Occipital lobe (tissue), 3 donors: ENCODE measurements at places on chromosomes 1 and 21.

DNA sequence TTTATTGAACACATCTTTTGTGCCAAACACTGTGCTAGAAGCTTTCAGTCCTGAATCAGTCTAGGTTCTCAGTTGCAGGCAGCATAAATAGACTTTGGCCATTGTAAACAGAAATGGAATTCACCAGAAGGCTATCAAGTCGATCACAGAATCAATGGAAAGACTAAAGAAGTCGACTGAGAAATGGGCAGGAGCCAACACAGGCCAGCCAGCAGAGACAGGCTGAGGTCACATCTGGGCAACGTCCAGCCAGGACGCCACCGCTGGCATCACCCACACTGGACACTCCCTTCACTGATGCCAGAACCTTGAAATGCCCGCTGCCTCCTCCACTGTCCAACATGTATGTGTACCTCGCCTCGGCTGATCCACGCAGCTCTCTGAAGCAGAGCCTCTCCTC lies 5.5 kb upstream of the CNTN2 start:
- no peak for DNase-seq

DNA sequence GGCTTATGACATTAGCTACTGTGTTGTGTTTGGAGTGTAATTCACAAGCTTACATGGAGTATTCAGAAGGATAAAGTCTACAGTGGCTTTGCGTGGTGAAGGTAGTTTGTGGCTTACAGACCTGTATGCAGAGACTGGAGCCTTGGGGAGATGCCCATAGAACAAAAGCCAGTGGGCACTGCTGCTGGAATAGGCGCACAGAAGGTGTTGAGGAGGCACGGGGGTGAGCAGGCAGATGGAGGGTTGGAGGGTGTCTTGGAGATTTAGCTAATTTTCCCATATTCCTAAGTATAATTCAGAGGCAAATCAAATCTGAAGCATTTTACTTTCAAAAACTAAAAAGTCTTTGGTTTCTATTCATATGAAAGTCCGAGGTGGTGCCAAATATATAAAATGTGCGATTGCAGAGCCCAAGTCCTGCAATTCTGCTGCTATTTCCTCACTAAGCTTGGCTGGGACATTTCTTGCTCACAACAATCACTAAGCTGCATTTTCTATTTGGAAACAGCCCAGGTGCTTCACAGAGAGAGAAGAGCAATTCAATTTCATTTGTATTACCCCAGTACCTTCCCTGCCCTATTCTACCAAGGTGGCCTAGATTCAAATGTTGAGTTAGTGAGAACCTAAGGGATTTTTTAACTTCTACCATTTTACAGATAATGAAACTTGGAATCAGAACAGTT lies 48.5 kb downstream of the FH start:
- peak; percentile 6 for DNase-seq

DNA sequence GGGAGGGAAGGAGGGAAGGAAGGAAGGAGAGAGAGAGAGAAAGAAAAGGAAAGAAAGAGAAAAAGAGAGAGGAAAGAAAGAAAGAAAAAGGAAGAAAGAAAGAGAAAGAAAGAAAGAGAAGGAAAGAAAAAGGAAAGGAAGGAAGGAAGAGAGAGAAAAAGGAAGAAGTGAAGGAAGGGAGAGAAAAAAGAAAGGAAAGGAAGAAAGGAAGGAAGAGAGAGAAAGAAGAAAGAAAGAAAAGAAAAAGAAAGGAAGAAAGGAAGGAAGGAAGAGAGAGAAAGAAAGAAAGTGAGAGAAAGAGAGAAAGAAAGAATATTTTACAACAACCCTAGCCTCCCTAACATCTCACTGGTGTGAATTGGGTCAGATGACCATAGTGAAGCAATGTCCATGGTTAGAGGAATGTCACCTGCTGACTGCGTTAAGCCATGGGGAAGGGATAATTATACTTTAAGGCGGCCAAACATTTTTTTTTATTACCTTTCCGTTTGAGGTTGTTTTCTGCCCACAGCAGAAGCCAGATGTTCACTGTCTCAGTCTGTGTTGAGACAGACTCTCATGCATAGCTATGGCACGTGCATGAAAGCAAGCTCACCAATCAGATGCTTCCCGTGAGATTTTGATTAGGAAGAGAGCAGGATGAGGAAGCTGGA lies 76.4 kb downstream of the SNRPE start:
- DNase-seq = no peak

- DNase-seq = no peak
Measured at GRCh38 chr1:77467021-77467595, 185.3 kb downstream of the AK5 start.

GRCh38 chr1:160636076-160636475 lies 10.8 kb downstream of the SLAMF1 start:
- DNase-seq = no peak

- no peak for DNase-seq
Measured at GRCh38 chr1:147833231-147833860, 69.2 kb upstream of the GJA8 start.

GRCh38 chr1:36175137-36176095 lies 19.5 kb downstream of the MAP7D1 start:
- peak; percentile 69 for DNase-seq

- no peak for DNase-seq
Measured at GRCh38 chr1:170978371-170978910, 43.1 kb downstream of the MROH9 start.

DNA sequence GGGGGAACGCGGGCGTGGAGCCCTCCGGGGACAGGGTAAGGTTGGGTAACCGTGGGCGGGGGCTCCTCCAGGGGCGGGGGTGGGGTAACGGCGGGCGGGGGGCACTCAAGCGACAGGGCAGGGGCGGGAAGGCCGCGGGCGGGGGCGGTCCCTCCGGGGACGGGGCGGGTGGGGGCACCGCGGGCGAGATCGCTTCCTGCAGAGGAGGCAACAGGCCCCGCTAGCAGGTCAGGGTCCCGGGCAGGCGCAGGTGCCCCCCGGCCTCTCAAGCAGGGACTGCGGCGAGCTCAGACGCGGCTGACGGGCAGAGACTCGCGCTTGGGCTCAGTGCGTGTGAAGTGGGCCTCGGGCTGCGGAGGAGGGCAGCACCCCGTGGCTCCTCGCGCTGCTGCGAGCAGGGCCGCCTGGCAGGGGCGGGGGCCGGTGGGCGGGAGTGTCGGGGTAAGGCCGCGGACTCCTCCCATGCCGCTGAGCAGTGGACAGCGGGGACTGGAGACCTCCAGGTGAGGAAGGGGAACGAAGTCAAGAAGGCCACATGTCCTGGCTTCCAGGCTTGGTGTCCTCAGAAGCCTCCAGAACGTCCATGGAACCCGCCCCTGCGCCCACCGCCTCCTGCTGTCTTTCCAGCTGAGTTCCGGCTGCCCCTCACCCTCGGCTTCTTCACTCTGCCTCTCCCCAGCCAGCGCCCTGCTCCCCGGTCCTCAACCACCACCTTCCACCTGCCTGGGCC lies 627 bp upstream of the GNB1 start:
- DNase-seq = peak; percentile 83

DNA sequence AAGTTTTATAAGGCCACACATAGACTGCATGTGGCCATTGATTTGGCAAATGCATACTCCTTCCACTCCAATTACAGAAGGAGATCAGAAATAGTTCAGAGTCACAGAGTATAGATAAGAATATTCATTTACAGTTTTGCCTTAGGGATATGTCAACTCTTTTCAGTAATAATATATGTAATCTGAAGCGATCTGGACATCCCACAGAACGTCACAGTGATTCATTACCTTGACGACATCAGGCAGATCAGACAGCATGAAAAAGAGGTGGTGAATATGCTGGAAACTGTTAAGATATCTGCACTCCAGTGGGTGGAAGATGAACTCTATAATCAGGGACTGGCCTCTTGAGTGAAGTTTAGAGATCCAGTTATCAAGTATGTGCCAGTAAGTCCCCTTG lies 240.4 kb downstream of the DPYD start:
- DNase-seq = no peak

- no peak for DNase-seq
Measured at GRCh38 chr1:198030682-198031081, 113.5 kb downstream of the LHX9 start.

GRCh38 chr1:3775490-3776230 lies 3.1 kb downstream of the SMIM1 start:
- DNase-seq = no peak

GRCh38 chr1:45266151-45266801 lies 59.9 kb upstream of the ZSWIM5 start:
- no peak for DNase-seq

DNA sequence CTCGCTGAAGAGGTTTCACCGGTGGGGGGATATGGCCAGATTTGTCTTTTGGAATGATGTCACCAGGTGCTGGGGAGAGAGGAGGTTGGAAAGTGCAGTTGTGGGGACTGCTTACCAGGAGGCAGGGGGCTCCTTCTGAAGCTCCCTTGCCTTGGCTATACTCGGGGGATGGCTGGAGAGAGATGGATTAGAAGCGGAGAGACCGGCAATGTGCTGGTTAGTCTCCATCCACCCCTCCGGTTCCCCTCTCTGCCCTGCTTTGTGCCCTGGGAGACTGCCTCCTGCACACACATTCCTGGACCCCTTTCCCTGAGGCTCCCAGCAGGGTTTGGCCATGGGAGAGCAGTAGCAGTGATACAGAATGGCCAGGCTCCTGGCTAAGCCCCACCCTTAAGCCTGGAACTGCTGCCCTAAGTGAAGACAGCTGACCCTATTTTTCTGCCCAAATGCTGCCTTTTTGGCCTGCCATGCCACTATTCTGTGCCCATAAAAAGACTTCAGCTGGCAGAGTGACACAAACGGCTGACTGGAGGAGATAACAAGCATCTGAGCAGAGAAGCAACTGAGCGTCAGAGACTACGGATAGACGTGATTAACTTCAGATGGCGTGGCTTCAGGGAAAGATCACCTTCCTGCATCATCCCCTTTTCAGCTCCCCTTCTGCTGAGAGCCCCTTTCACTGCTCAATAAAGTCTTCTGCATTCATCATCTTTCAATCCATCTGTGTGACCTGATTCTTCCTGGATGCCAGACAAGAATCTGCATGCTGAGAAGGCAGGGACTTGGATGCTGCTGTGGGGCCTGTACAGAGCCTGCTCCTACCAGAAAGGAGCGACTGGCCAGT lies 14.5 kb upstream of the VPS13D start:
- DNase-seq = no peak

- DNase-seq = no peak
Measured at GRCh38 chr21:34582506-34583150, 32.3 kb downstream of the RCAN1 start.

DNA sequence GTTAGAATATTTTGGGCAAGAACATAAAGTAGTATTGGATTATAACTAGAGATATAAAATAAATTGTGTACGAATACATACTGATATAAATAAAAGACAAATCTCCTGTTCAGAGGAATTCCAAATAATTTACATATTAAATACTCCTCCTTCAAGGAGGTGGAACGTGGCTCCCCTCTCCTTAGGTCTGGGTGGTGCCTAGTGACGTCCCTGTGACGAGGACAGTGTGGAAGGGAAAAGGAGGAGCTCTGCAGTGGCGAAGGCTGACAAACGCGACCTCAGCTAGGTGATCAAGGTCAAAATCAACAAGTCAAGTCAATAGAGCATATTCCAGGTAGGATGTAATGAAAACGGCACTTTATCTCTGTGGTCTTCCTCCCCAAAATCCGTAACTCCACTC lies 310.0 kb downstream of the SMYD3 start:
- DNase-seq = no peak

DNA sequence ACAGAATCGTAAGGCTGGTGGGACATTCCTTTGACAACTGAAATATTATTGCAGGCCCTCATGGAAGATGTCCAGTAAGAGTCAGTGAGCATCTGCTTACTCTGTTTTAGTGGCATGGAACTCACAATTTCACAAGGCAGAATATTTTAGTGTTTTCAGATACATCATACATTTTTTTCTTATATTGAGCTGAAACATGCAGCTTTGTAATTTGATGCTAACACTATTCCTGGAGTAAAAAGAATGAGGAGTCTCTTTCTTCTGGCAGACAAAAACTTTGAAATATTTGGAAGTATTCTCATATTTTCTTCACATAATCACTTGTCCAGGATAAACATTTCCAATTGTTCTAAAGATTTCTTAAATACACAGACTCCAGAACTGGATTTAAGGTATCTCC lies 17.7 kb downstream of the CLDN17 start:
- no peak for DNase-seq

DNA sequence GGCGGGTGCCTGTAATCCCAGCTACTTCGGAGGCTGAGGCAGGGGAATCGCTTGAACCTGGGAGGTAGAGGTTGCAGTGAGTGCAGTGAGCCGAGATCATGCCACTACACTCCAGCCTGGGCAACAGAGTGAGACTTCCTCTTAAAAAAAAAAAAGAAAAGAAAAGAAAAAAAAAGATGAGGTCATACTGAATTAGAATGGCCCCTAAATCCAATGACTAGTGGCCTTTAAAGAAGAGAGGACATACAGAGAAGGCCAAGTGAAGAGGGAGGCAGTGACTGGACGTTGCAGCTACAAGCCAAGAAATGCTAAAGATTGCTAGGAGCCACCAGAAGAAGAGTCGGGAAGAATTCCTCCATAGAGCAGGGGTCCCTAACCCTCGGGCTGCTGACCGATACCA lies 76.9 kb upstream of the TIAM1 start:
- DNase-seq = no peak

GRCh38 chr1:220954321-220955075 lies 75.3 kb downstream of the HLX start:
- DNase-seq = no peak

DNA sequence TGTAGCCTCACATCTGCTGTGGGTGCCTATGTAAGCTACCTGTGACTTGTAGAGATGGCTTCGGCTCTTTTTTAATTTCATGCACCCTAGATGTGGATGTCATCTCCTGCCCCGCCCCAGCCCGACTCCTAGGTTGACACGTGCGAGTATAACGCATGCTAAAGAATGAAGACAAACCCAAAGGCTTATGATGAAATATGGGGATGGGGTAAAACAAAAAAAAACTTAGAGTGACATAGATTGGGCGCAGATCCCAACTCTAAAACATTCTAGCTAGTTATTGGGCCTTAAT lies 613 bp upstream of the ERO1B start:
- no peak for DNase-seq

DNA sequence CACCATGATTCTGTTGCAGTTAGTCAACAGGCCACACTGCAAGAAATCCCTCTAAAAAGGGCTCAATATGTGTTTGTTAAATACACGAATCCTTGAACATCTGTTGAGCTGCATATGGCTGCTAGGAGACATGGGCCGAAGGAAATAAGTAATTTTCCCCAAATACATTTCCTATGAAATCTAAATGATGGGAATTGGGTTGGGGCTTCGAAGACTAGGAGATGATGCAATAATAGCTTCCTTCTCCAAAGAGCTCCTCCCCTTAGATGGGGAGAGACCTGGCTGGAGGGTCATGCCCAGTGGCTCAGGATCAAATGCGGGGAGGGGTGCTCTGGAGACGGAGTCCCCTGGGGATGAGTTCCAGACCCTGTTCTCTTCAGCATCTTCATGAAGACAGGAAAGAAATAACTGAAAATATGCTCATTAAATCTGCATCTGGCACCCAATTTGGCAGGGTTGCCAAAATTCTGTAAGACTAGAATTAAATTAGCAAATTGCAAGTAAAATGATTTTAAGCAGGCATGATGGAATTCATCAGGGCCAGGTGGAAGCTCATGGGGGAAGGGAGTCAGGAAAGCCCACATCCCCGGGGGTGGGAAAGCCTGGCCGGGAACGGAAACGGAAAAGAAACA lies 165.0 kb upstream of the EDN2 start:
- no peak for DNase-seq

- DNase-seq = no peak
Measured at GRCh38 chr1:53511933-53512806, 53.0 kb downstream of the DMRTB1 start.
